ENCODE measurements at places on chromosomes 13 and 19.

- no peak for DNase-seq
Measured at GRCh38 chr13:114264886-114265611, 16.4 kb upstream of the UPF3A start.

DNA sequence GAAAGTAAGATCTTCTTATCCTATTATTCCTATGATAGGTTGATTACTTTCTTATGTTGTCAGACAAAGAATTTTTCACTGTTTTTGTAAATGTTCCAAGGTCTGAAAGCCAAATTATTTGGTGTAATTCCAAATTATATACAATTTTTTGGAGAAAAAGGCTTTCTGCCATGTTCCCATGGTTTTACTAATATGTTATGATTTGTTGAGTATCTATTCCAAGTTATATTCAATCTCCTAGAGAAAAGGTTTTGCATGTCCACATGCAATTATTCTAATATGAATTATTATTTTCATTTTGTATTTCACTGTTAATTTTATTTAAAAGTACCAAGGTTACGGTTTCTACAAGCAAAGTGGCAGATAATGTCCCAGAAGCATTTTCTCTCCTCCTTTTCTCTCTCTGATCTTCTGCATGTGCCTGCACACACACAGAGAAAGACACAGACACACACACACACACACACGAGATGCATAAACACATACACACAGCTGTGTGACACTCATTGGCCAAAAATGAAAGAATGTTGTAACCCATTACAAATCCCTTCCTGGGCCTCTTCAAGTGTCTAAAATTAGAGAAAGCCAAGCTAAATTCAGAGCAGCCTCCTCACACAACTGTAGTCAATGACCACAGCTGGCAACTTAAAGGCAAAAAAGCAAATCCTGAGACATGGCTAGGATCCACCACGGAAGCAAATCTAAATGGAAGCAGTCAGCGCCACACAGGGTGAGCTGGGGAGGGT lies 621.0 kb downstream of the EFNB2 start:
- DNase-seq, result no peak

DNA sequence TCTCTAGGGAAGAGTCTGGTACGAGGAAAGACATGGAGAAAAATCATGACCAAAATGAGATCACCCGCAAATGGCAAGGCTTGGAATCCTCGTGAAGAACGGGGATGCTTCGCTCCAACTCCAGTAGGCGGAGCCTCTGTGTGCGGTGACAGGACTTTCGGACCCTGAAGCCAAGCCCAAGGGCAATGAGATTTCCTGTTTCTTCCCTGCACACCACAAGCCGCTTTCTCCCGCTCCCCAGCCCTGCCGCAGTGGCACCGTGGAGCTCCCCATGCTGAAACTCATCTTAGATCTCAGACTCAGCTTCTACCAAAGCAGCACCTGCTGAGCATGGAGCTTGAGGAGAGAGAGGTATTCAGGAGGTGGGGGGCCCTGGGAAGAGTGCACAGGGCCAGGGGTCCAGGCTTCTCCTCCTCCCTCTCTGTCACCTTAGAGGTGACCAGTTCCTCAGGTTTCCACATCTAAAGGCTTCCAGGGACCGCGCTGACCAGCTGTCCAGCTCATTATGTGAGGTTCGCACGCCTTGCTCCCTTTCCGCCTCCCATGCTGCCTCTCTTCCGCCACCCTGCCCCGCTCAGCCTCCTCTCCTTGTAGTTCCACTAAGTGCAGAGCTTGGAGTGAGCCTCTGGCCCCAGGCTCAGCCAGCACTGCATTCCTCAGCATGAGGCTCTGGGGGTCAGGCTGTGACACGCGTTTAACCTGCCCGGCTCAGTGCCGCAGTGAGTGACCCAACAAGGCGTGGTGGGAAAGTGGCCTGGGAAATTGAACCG lies 153.8 kb upstream of the SOX1 start:
- DNase-seq, result no peak

DNA sequence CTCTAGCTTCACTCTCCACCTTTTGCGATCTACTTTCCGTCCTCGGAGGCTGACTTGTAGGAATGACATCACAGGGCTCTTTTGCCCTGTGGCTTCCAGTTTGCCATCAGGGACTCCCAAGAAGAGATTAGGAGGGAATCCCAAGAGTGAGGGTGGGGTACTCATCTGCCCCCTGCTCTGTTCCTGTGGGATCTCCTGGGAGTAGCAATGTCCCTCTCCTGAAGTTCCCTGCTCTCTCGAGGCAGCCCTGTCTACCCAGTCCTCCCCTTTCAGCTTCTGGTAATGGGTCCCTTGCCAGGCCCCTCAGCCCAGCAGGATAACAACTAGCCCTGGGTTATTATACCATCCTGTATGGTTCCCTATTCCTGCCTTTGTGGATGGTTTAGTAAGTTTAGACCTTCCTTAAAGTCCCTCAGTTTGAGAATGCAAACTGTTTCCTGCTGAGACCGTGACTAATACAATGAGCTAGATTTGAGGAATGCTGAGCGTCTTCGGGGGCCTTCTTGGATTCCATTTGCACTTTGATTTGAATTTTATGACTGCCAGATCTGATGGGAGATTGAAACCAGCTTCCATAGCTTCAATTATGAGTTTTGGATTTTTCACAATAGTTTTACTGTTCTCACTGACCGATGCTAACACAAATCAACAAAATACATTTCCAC lies 73.7 kb upstream of the IPO5 start:
- DNase-seq, result no peak

GRCh38 chr13:41064493-41064892 lies 3.2 kb downstream of the WBP4 start:
- DNase-seq, result no peak

DNA sequence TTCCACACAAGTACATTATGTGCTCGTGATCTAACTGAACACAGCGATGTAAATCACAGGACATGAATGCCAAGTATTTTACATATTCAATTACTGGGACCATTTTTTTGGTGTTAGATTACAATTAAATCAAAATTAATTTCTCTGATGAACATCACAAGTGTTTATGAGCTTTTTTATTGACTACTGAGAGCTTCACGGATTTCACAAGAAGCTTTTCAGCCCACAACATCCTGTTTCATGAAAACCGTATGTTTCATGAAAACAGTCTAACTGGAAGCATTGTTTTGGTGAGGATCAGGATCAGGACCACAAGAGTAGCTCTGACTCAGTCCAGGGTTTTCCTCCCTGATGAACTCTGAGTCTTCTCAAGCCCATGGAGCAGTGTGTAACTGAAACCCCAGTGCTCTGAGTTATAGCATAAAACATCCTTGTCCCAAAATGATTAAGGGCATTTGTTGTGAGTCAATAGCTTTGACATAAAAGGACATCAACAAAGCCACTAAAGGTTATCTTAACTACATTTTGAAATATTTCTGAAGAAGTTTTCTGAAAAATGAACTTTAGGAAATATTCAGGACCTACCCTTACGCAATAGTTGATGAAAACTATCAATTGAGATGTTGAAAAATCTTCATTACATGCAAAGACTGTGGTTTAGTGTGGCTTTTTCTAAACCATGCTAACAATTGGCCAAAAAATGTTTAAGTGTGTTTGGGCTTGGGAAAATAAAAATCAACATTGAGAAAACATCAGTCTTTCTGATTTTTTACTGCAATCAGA lies 49.3 kb downstream of the UFM1 start:
- DNase-seq, result no peak

DNA sequence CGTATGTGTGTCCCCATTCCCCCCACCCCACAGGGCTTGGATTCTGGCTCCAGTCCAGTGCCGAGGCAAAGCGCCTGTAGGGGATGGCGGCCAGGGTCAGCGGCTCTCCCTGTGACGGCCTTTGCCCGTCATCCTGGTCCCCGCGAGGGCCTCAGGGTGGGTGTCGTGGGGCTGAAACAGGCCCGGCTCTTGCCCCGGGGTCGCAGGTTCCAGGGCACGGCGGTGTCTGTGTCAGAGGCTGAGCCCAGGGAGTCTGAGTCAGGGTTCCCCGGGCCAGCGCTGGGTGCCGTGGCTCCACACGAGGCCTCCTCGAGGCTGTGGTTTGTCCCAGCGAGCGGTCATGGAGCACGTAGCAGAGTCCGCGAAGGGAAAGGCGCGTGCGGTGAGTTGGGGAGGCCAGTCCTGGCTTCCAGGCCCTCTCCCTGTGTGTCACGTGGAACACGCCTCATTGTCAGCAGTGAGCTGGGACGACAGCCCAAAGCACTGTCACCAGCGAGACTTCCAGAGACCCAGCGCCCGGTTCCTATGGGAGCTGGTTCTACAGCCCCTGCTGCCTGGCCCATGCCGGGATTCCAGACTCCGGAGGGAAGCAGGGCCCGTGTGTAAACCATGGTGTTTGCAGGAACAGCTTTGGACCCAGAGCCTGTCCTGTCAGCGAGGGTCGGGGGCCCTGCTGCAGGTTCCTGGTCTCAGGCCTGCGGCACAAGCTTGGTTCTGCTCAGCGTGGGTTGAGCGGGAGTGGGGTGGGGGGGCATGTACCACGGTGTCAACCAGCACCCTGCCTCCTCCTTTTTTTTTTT lies 13.4 kb downstream of the NCLN start:
- DNase-seq, result no peak

- DNase-seq, result no peak
Measured at GRCh38 chr13:99063952-99064351, 86.1 kb upstream of the DOCK9 start.

- no peak for DNase-seq
Measured at GRCh38 chr13:89034015-89034414, 1362.8 kb downstream of the SLITRK5 start.

DNA sequence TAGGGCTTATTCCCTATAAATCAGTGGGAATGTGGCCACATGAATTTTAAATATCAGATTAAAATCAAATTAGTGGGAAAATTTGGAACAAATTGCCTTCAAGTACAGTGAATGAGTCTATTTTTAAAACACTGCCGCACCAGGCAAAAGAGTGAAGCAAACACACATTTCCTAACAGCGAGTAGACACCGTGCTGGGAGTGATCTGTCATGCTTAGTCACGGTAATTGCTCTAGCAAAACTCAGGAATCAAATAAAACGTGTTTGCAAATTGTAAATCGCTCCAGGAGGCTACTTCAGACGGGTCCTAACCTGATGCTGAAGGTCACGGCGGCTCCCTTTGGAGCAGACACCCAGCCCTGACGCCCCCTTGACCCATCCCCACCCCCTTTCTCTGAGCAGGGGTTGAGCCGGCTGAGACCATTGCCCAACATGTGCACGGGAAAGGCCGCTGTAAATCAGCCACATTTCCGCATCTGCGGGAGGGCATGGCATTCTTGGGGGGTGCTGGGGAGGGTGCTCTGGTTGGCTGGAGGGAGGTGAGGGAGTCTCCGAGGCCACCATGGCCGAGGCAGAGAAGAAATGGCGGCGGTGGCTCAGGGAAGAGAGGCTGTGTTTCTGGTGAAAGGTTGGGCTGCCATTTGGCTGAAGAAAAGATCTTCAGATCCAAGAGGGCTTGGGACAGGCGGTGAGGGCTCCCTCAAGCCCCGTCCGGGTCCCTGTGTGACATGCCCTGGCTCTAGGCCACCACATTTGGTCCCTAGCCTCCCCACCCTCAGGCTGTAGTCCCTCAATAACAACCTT lies 8.9 kb downstream of the CEBPA start:
- DNase-seq, result no peak

- no peak for DNase-seq
Measured at GRCh38 chr19:4149518-4150288, 3.7 kb upstream of the CREB3L3 start.

GRCh38 chr13:45086484-45086883 lies 33.8 kb upstream of the GTF2F2 start:
- DNase-seq, result no peak

GRCh38 chr19:47398707-47399597 lies 20.4 kb downstream of the MEIS3 start:
- DNase-seq, result no peak

DNA sequence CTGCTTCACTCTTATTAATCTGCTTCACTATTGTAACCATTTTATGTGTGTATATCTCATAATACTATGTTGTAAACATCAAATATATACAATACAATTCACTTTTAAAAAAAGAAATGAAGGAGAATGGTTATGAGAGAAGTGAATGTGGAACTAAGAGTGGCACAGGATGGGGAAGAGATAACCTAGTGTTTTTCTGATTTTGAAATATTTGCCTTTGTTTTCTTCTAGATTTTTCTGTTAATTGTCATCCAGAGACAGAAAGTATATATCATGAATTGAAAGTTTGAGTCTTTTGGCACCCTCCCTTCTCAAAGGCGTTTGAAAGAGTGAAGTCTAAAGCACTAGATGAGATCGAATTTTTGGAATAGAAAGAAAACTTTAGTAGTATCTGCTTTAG lies 2.8 kb downstream of the DNAJC3 start:
- no peak for DNase-seq

GRCh38 chr13:92530364-92530763 lies 696.2 kb upstream of the GPC6 start:
- DNase-seq, result no peak

DNA sequence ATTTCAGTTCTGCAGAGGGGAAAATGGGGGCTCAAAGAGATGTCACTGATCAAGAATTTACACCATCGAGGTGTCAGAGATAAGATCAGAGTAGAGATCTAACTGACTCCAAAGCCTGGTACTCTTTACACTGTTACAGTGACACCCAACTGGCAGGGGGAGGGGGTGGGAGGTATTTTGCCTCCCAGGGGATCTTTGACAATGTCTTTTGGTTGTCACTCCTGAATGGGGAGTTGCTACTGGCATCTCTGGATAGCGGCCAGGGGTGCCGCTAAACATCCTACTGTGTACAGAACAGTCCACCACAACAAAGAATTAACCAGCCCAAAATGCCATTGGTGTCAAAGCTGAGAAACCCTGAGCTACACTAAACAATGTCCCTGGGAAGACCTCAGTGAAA lies 3.1 kb downstream of the FPR3 start:
- DNase-seq, result no peak

All from CD4-positive, alpha-beta T cell treated with Interferon alpha-2 for 1 hour (primary cell).